Ureter (tissue), 1 donor: ENCODE measurements at places on chromosomes 3 and 15. TPM values are rescaled to one million over a fixed set of nuclear protein-coding genes. Genes with fewer than 3 reads are reported as not detected.

DNA sequence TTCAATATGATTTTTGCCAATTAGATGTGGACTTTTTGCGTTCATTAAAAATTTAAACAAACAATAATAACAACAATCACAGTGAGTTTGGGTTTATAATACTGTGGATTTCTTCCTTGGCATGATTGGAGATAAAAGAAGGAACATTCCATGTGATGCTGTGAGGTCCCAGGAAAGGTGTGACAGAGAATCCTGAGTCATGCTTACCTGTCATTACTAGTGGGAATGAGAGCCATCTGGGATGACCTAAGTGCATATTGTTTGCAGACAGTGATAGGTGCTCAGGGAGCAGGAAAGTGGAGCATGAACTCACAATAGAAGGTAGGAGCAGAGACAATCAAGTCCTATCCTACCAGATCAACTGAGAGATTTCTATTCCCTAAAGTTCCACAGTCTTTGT, 766.5 kb upstream of the CFAP20DC start:
- DNase-seq, result no peak

- no peak for DNase-seq
These were observed 33.8 kb upstream of the FURIN start for GRCh38 chr15:90834626-90835025.

- DNase-seq, result no peak
These were observed 20.7 kb upstream of the SPESP1 start for GRCh38 chr15:68909601-68910100.

DNA sequence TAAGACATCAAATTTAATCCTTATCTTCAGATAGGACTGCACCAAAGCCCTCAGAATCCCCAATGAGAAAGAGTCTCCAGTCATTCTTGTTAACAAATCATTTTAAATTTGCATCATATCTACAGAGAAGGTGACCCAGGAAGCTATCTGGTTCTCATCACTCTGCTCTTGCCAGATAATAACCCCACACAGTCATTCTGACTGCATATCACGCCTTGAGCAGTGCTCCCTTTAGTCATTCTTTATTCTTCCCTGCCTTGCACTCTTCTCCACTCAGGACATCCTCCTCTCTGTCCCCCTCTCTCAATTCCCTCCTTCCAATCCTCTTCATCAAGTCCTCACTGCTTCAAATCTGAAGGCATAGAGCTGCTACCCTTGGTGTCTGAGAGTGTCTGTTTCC, 83.7 kb upstream of the COL6A6 start:
- no peak for DNase-seq

- no peak for DNase-seq
These were observed 27.0 kb upstream of the RNF7 start for GRCh38 chr3:141710888-141711616.

GRCh38 chr3:4830586-4830914, 148.7 kb upstream of the BHLHE40 start:
- DNase-seq, result no peak

RAB6B gene
- 8.2 TPM for total RNA-seq

CCR9 gene
- not detected for total RNA-seq
